ENCODE measurements at places on chromosomes 13 and 19.

- no peak for DNase-seq
These were observed 41.0 kb downstream of the LSM14A start for GRCh38 chr19:34213283-34213682.

DNA sequence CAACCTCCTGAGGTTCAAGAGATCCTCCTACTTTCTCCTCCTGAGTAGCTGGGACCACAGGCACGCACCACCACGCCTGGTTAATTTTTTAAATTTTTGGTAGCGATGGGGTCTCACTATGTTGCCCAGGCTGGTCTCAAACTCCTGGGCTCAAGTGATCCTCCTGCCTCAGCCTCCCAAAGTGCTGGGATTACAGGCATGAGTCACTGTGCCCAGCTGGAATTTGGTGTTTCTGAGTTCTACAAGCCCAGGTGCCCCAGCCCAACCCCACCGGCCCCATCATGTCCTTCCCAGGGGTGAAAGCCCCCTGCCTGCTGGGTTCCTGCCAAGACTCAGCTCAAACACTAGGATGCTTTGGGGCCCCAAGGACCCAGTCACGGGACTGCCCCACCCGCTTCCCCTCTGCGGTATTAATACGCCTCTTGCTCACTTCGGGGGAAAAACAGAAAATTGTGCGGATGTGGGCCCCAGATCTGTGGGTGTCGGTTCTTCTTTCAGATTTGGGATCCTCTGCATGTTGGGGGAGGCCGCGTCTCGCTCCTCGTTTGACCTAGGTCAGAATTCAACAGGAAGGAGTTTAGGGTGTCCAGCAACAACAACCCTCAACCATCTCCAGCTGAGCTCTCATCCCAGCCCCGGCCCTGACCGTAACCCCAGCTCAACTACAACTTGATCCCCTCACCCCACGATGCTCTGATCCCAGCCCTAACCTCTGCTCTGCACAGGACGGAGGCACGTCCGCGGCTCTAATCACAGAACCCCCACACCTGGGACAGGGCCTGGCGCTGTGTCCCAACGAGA lies 3.7 kb upstream of the FCER2 start:
- no peak for DNase-seq

GRCh38 chr13:112671359-112671758 lies 18.5 kb upstream of the ATP11A start:
- DNase-seq, result no peak

GRCh38 chr13:94479616-94480015 lies at the start of gene DCT:
Gene DCT, minus strand, starts transcription at chr13:94479682. Its CDS starts 427 bp downstream, at chr13:94479255.
- DNase-seq, result no peak

- no peak for DNase-seq
These were observed 2.9 kb upstream of the GPR18 start for GRCh38 chr13:99261059-99261458.

DNA sequence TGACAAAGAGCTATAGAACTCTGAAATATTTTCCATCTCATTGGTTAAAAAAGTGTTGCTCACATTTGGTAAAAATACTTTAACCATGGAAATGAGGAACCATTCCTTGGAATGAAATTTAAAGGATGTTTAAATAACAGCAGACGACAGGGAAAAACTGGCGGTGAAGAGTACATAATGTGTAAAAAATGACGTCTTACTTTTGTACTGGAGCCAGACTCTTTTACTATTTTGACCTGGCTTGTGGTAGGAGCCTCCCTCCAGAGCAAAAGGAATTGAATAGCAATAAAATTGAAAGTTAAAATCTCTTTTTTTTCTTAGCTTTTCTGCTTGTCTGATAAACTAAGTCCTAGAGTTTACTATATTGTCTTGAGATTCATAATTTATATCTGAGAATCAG lies 426.2 kb upstream of the KLHL1 start:
- DNase-seq, result no peak

DNA sequence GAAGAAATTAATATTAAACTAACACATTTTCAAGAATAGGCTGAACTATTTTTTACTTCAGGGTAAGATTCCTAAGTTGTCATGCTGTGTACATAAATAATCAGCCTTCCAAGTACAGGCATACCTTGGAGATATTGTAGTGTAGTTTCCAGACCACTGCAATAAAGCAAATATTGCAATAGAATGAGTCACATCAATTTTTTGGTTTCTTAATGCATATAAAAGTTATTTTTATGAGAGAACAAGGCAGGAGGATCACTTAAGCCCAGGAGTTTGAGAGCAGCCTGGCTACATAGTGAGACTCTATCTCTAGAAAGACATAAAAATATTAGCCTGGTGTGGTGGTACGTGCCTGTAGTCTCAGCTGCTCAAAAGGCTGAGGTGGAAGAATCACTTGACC lies 511.5 kb downstream of the UQCRFS1 start:
- no peak for DNase-seq

- no peak for DNase-seq
These were observed 1563.5 kb upstream of the PRR20A start for GRCh38 chr13:55577082-55577846.

- DNase-seq, result no peak
These were observed 1.7 kb downstream of the MADCAM1 start for GRCh38 chr19:497869-498510.

DNA sequence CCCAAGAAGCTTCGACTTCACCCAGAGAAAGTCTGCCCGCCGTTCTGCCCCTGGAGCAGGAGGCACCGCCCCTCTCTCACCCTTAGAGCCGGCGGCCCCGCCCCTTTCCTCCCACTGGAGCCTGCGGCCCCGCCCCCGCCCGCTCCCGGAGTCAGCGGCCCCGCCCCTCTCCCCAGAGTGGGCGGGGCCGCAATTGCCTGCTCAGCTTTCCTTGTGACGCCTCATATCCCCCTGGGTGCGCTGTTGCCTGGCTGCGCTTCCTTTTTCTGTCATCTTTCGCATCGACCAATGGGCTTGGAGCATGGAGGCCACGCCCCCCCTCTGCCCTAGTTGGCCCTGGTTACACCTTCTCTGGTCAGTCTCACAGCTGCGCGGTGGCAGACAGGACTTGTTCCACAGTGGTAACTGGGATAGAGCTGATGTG lies 38.2 kb upstream of the ZNF492 start:
- DNase-seq, result no peak

GRCh38 chr19:4714016-4714415 lies 9.6 kb downstream of the DPP9 start:
- DNase-seq, result no peak
